Central memory CD8-positive, alpha-beta T cell (primary cell): ENCODE measurements at places on chromosomes 5 and 9.

- no peak for DNase-seq
These were observed 4.7 kb downstream of the GOLGA2 start for GRCh38 chr9:128271112-128271511.

DNA sequence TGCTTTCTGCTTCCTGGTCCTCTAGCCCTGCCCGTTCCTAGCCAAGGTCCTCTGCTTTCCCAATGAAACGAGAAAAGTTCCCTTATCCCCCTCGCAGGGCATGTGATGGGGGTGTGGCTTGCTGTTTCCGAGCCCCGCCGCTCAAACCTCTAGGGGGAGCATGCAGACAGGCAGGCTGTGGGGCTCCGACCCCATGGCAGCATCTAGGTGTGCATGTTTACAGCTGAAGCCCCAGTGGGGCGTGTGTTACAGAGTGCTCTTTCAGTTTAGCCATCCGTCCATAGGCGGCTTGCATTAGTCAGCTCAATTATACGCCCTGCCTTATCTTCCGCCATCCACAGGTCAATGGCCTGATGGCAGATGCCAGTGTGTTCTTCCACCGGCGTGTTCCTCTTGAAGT lies 48.3 kb upstream of the SPATA31E1 start:
- DNase-seq: no peak

DNA sequence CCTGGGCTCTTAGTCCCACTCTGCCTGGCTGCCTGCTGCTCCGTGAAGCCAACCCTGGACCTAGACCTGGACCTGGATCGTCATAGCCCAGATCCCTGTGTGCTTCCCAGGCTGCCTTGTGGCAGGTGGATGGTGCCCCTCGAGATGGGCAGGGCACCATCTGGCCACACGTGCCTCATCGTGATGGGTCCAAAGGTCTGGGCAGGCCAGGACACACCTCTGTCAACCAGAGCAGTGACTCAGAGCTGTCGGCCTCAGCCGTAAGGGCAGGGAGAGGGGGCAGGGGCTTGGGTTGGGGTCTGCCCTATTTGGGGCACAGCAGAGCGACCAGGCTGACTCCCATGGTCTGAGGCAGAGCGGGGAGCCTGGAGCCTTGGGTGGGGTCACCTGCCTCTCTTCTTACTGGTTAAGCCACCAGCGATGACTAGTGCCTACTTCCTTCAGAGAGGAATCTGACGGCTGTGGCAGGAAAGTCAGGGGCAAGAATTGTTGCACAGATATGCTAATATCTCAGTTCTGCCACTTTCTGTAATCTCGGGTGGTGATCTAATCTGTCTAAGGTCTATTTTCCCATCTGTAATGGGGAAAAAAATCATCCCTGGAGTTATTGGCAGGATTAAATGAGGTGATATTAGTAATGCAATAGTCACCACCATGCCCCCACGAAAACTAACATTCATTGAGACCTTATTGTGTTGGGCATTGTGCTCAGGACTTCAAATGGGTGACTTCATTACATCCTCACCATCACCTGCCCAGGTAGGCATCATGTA lies 3.2 kb upstream of the CDHR2 start:
- DNase-seq: no peak

DNA sequence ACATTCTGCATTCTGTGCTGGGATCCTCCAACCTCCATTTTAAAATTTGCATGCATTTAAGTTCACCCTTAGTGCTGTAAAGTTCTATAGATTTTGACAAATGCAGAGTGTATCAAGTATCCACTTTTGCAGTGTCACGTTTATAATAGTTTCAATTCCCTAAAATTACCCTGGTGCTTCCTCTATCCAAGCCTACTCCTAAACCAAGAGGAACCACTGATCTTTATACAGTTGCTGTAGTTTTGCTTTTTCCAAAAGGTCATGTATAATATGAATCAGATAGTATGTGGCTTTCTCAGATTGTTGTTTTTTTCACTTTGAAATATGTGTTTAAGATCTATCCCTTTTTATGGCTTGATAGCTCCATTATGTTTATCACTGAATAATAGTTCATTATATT lies 468.4 kb upstream of the CDH6 start:
- DNase-seq: no peak
